ENCODE measurements at places on chromosomes 3 and 15. TPM values are rescaled to one million over a fixed set of nuclear protein-coding genes. Genes with fewer than 3 reads are reported as not detected.

Gene GLT8D1
- total RNA-seq, result 148 TPM

Gene TGM4
- total RNA-seq, result not detected

Gene CHRFAM7A
- not detected for total RNA-seq

Gene A4GNT
- total RNA-seq, result not detected

Gene PLS1
- 0.13 TPM for total RNA-seq

Gene PLA2G4E
- not detected for total RNA-seq

Gene PLA2G4D
- total RNA-seq, result not detected

Gene AEN
- 35.9 TPM for total RNA-seq

DNA sequence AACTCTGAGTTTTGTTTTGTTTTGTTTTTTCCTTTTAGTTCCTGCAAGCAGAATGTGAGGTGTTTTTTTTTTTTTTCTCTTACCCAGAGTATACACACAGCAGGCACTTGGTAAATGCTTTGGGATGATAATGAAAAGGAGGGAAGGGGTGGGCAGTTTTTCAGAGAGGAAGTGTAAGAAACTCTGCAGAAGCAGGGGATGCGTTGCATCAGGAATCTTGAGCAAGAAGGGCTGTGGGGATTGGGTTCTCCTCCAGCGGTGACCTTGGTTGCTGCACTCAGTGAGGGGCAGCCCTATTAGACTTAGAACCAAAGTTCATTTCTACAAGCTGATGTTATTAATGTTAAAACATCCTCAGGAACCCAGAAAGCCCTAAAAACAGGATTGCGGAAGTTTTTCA, 32.2 kb upstream of the TMEM158 start:
- no peak for DNase-seq

DNA sequence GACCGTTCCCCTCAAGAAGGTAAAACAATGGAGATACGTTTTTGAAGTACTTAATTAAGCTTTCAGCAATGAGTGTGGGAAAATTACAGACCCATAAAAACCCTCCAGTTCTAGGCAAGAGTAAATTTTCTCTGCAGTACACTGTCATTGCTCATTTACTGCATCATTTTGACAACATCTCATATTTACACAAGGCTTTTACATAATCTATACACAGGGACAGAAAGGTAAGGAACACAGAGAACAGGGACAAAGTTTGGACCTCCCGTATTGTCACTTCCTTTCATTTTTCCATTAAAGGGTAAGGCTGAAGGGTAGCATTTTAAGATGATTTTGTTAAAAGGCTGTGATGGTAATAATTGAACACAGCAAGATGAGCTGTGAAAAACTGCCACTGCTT, 7.4 kb upstream of the HGD start:
- DNase-seq, result no peak

DNA sequence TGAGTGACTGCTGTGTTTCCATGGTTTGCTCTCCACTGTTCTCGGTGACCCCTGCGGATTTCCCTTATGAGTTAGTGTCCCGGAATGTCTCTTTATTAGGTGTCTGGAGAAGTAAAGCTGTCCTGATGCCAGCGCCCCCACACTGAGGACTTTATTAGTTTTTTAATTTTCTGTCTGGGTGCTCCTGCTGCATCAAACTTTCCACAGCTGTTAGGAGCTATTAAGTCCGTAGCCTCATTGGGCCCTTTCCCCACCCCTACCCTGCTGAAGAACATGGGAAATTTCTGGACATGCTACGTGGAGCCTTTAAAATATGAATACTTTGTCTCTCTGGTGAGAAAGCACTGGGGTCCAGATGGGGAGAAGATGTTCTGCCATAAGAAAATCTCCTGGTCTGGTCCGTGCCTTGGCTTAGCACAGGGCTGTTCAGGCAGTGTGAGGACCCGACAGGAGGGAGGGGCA, 161.7 kb upstream of the HES1 start:
- DNase-seq, result peak; percentile 81

- no peak for DNase-seq
Measured at GRCh38 chr15:72169921-72170611, 27.5 kb downstream of the GRAMD2A start.

DNA sequence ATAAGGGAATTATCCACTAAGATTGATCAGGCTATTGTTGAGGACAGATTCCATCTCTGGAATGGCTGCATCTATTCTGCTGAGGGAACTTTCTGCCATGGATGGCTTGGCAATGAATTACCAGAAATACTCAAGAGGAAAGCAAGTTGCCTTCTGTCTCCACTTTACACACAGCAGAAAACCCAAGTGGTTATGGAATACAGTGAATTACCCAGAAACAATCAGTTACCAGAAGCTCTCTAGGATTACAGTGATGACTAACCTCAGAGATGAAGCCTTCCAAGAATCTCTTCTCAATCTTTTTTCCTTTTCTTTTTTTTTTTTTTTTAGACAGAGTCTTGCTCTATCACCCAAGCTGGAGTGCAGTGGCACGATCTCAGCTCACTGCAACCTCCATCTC, 183.3 kb downstream of the WDR76 start:
- peak; percentile 80 for DNase-seq

DNA sequence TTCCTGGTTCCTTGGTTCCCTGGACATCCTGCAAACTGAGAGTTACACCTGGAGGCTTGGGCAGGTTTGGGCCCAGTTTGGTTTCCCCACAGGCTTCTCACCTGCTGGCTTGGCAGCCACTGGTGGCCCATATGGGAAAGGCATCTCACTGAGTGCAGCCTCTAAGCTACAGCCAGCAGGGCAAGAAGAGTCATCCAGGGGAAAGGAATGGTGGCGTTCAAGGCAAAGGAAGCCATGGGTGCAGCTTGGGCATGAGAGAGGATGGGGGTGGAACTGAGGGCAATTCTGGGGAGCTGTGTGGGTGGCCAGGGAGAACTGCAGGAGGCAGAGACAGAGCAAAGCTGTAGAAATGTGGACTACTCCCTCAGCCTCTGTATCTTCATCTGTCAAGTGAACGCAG, 106.4 kb downstream of the EPHB1 start:
- no peak for DNase-seq

- DNase-seq, result no peak
Measured at GRCh38 chr3:33937628-33938027, 139.2 kb downstream of the PDCD6IP start.

DNA sequence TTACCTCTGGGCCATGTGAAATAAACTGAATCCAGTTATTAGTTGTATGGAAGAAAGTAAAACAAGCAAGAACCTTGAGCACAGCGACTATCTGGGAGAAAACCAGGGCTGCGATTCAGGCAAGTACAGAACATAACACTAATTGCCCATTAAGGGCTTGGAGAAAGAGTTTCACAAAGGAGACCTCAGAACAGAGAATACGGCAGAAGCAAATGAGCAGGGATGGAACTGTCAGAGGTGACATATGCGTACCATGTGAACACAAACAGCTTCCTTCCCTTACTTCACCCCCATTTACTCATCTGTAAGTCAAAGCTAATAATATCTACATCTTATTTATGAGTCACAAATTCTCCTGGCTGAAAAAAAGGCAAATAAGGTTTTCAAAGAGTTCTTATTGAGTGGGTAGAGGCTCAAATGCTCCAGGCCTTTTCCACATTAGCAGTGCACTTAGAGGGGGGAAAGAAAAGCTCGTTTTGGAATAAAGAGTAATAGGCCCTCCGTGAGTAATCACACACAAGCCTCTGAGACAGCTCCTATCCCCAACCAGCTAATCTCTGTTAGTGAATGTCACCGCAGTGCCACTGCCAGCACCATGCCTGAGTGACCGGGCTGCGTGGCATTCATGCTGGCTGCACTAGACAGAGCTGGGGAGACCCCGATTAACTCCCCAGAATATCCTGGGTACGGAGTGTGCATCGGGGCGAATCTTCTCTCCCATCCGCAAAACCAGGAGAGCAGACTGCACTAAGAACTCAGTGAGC, 2.6 kb downstream of the PCSK6 start:
- DNase-seq, result no peak

GRCh38 chr3:49248840-49249227, 28.2 kb downstream of the C3orf62 start:
- DNase-seq, result peak; percentile 51

GRCh38 chr3:126782536-126782935, 78.5 kb downstream of the CHCHD6 start:
- peak; percentile 97 for DNase-seq

DNA sequence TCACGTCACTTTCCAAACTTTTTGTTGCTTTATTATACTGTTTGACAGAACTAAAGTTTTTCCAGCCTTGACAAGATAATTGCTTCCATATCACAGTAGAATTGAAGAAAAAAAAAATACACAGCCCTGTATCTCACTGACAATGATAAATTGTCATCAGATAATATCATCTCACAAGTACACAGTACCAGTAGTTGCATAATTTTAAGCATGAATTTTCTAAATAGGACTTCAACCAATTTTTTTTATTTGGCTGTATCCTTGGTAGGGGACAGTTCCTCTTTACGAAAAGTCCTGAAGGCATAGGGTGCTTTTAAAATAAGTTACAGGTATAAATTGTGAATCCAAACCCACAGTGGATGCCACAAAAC, 230.7 kb downstream of the ATP8B4 start:
- DNase-seq, result no peak

DNA sequence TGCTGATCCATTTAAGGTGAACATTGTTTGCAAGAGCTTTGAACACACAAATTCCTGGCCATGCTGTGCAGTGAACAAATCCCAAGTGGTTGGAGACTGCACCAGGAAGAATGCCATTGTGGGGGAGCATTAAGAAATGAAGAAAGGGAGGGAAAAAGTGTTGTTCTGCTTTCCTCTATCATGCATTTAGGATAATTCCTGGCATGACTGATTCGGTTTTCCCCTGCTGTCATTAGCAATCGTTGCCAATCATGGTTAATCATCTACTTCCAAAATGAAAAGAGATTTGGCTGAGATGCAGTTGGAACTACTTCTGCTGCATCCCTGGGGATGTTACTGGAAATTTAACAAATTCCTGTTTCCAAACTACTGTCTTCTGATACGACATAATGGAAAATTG, 73.7 kb upstream of the ZPLD1 start:
- no peak for DNase-seq

DNA sequence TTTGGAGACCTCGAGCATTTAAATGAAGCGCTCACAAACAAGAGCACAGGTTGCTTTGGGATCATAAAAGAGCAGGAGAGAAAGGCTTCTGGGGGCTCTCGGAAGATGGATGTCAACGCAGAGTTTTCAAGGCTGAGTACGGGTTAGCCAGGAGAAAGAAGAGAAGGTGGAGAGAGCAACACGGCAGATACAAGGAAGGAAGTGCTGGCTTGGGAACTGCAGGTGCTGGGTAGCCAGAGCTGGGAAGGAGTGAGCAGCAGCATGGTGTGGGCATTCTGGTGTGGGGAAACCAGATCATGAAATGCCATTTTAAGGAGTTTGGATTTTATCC, 580 bp upstream of the RUBCN start:
- DNase-seq, result no peak

DNA sequence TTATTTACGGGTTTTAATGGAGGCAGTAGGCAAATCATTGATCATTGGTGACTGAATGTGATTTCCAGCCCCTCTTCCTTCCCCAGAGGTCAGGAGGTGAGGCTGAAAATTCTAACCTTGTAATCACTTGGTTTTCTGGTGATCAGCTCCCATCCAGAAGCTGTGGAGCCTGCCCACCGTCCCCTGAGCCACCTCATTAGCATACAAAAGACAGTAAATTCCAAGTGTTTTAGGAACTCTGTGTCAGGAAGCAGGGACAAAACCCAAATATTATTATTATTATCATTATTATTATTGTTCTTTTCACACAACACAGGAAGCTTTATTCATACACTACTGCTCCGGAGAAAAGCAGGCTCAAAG, 18.2 kb downstream of the FOXB1 start:
- no peak for DNase-seq

GRCh38 chr3:14202874-14203520, 24.4 kb downstream of the LSM3 start:
- no peak for DNase-seq

DNA sequence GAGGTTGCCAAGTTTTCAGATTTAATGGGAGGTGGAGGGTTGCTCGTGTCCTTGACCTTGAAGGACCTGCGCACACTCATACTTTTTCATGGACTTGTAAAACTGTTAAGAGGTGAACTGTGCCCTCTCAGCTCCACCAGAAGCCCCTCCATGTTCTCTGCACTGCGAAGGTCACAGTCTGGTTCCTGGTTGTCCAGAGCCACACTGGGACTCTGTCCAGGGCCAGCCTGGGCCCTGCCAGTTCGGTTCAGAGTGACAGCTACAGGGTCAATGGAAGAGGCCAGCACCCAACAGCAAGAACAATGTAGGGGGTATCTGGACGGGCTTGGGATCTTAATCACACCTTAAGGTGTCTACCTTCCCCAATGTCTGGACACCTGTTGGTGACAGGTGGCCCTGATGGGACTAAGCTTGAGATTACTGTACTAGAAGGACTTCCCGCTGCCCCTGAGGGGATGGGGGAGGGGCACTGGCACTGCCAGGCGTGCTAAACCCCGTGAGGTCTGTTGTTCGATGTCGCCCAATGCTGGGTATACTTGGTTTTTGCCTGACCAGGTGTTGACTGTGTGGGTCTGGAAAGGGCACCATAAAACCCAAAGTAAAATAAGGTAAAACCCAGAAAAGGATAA, 34.7 kb downstream of the GRK7 start:
- DNase-seq, result no peak

GRCh38 chr3:15602146-15602536, 596 bp downstream of the BTD start:
- DNase-seq, result no peak

DNA sequence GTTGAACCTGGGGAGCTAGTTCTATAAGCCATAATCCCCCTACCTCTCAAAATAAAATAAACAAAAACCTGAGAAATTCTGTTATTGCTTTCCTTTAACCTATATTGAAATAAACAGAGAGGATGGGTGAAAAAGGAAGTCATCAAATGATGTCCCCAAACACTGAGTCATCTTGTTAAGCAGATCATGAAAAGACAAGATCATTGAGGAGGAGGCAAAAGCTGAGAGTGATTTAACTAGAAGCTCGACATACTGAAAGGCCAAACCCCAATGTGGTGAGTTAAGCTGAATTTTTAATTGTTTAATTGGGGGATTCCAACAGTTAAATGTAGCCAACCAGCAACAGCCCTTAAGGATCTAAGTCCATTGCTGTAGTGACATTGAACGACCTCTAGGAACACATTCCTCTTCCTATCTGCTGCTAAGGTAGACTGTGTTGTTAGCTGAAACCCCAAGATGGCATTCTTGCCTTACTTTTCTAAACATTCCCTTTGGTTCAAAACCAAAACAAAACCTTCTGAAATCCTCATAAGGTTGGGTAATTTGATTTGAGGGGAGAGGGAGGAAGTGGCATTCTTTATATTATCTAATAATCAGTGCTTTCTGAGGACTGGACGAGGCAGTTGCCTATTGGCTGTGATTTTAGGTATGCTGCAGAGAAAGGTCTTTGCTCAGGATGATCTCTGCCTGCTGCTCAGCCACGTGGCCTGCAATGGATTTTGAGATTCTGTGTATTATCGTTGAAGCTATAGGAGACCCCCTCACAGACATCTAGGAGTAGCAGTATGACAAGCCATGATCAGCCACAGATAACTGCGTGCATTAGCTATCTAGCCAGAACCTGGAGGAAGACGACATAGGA, 62.7 kb upstream of the BNIP2 start:
- peak; percentile 11 for DNase-seq

All from GM23248 (cell line).